Activated CD4-positive, alpha-beta T cell treated with anti-CD3 and anti-CD28 coated beads, Interleukin-2, amount 10 ng/mL, durations not matched to agents 7 days and 5 days (primary cell): ENCODE measurements at places on chromosomes 4 and X. TPM values are rescaled to one million over a fixed set of nuclear protein-coding genes. Genes with fewer than 3 reads are reported as not detected.
A peak's percentile ranks its signal among the peaks of the same experiment; 100 is the strongest.

DNA sequence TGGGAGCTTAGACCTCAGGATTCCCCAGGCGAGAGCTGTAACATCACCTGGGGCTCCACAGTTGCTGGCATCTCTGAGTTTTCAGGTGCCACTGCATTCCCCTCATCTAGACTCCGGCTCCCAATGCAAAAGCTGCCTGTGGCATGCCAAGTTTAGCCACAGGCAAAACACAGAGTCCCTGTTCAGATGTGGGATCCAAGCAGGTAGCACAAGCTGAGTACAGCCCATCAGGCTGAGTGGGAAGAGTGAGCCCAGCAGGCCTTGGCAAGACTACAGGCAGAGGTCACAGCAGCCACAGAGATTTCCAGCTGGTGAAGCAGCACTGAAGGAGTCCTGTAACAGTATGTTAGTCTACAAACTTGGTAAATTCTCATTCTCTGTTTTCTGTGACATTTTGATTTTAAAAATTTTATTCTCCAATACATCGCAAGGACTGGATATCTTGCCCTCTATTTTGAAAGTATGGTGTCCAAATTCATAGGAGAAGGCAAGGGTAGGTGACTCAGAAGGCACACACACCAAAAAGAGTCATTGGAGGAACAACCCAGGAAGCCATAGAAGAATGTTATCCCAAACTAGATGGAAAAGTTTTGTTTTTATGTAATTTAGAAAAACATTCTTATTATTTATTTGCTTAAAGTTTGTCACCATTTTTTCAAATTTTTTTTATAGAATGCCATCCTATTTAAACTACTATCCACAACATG, 13.6 kb upstream of the CXCL2 start:
- no peaks in the 10 kb centered on the region for H3K4me1 ChIP-seq
- no peak overlapping the region for H3K27ac ChIP-seq
- no peak for DNase-seq
- H3K4me3 ChIP-seq: no peak overlapping the region

DNA sequence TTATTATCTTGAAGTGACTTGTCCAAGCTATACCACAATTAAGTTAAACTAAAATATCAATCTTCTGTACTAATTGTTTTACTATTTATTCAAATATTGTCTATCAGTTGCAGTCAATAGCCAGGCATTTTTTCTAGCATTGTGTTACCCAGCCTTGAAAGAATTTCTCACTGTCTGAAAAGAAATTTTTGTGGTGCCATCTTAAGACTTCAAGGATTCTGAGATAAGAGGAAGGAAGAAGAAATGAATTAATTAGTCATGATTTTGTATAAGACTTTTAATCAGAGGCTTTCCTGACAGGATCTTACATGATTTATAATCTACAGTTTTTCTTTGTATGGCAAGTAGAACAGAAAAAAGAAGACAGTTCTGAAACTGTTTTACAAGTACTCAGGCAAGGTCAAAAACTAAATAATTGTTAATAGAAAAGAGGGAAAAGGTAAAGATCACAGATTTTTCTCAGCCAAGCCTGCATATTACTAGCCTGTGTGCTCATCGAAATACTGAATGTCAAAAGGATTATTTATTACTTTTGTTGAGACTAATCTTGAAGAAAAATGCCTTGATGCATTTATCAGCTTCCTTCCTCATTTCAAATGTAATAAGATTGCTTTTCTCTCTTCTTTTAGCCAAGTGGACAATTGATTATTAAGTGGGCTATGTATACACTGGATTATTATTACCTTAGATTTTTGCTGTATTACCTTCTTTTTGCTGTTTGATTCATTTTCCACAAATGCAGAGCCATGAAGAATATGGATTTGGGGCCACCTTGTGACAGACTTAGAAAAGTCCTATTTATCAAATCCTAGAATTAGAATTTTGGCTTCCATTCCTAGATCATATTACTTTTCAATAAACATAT, 53.8 kb downstream of the CXCL1 start:
- H3K27ac ChIP-seq: no peak overlapping the region
- H3K4me3 ChIP-seq: no peak overlapping the region
- H3K4me1 ChIP-seq: no peaks in the 10 kb centered on the region
- H3K27me3 ChIP-seq: peaks cover 1% of the 10 kb centered on the region
- H3K36me3 ChIP-seq: no peaks in the 10 kb centered on the region
- no peak for DNase-seq

- H3K27me3 ChIP-seq: no peaks in the 10 kb centered on the region
- H3K36me3 ChIP-seq: no peaks in the 10 kb centered on the region
- no peaks in the 10 kb centered on the region for H3K4me1 ChIP-seq
- no peak for DNase-seq
- H3K27ac ChIP-seq: no peak overlapping the region
- no peak overlapping the region for H3K4me3 ChIP-seq
Observed at GRCh38 chrX:92224406-92224805, 445.2 kb downstream of the PCDH11X start.

SH3TC1 gene
- 8.2 TPM for total RNA-seq

TBC1D8B gene
- 0.35 TPM for total RNA-seq

DNA sequence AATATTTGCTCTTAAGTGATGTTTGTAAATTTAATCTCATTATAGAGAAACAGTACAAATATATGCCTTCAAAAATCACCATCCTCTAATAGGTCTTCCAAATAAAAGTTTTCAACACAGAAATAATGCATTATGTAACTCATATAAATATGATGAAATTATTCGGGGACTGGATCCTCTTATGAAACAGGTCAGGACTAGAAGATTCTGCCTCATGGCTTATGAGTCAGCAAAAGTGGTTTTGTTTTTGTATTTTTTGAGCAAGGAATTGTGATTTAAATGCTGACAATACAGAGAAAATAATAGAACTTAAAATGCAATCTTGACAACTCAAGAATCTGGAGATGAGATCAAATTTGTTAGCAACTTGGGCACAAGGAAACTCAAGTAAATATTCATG, 179.7 kb upstream of the NDP start:
- H3K4me3 ChIP-seq: no peak overlapping the region
- no peaks in the 10 kb centered on the region for H3K36me3 ChIP-seq
- H3K4me1 ChIP-seq: no peaks in the 10 kb centered on the region
- DNase-seq: no peak
- no peaks in the 10 kb centered on the region for H3K27me3 ChIP-seq

DNA sequence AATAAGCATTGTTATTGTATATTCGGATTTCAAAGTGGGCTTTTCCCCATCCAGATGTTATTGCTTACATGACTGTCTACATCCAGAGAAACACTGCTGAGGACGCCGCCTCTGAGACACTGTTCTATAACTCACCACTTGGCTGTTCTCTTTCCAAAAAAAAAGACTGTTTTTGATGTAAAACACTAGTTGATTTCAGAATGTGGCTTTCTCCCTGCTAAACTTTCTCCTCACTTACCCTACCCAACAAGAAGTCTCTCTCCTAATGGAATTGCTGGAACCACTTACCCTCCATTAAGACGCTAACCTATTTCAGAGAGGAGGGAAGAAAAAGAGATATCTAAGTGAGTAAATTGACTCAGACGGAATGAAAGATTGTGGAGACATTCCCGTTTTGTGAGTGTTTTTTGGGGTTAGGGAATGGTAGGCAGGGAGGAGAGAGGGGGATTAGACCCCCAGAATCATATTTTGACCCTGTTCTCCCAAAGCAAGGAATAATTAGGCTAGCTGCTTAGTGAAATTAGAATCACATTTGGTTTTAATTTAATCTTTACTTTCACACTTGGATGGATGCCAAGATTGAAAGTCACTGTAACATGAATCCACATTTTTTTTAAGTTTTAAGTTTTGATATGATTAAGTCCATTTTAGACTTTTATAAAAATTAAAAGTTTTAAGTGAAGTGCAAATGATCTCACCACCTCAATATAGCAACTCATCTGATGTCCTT, 174.9 kb downstream of the CHIC2 start:
- H3K4me3 ChIP-seq: no peak overlapping the region
- no peak for DNase-seq
- no peaks in the 10 kb centered on the region for H3K4me1 ChIP-seq

ADH7 gene
- not detected for total RNA-seq

DNA sequence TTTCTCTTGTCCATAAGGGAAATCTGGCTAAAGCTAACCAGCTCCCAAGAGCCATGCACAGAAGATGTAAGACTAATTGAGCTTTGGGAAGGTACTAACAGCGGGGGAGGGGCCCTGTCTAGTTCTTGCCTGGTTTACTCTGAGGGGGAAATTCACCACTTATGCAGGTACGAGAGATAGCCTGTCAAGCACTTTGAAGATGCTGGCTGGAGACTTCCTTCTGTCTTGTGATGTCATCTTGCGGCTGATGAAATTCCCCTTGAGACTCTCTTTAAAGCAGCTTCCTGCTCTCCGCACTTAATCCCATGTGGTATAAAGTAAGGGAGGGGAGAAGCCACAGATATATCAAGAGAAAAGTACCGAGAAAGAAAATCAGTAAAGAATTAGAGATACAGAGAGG, 345.3 kb downstream of the MAPK10 start:
- H3K36me3 ChIP-seq: no peaks in the 10 kb centered on the region
- H3K27ac ChIP-seq: no peak overlapping the region
- H3K4me3 ChIP-seq: no peak overlapping the region
- no peaks in the 10 kb centered on the region for H3K4me1 ChIP-seq
- DNase-seq: no peak

DNA sequence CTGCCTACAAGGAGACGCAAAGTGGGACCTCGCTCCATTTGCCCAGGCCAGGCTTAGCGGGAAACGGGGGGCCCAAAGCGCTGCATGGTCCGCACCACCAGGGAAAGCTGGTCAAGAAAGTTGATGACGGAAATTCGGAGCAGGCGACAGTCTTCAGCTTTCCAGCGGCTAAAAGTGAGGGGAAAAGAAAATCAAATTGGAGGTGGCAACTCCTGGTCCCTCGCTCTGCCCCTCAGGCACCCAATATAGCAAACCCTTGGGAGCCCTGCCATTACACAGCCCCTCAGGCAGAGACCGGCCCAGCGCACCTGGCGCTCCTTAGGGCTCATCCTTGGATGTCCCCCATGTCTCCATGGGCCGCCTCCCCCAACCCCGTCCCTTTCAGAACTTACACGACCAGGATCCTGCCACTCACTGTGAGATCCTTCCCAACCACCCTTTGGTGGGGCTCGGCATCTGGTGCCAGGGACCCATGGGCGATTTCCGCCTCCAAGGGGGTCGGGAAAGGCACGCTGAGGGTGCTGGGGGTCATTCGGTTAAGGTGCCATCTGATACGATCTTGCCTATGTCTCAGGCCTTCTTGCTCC, 1.1 kb downstream of the LAGE3 start:
- peaks cover 25% of the 10 kb centered on the region for H3K4me1 ChIP-seq
- H3K4me3 ChIP-seq: peak overlapping the region; percentile 81
- peaks cover 2% of the 10 kb centered on the region for H3K36me3 ChIP-seq
- no peaks in the 10 kb centered on the region for H3K27me3 ChIP-seq
- no peak for DNase-seq

DNA sequence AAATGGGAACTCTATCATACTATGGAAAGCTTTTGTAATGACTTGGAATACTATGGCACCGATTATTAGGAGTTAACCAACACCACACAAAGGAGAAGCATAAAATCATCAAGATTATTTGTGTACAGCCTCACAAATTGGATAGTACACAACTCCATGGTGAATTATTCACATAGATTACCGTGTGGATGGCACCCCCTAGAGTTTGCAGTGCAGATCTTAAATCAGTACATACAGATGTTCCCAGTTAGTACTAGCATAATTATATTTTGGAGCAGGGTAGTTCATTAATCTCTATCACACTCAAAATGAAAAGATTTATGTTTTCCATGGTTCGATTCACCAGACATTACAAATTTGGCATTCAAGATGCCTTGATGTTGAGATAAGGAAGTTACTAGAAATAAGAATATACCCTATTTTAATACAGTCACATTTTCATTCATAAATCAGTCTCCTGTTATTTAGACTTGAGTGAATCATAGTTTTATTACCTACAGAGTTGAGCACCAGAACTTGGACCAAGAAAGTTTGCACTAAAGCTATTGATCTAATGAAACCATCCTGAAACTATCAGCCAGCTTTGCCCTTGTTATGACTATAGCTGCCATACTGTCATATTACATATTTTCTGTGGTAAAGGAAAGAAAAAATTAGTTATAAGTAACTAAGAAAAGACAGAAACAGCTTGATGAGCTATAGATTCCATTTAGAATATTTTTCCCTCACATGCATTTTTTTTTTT, 531.8 kb downstream of the GLUD2 start:
- H3K36me3 ChIP-seq: no peaks in the 10 kb centered on the region
- H3K4me3 ChIP-seq: no peak overlapping the region
- peak; percentile 17 for DNase-seq
- H3K27ac ChIP-seq: no peak overlapping the region
- no peaks in the 10 kb centered on the region for H3K27me3 ChIP-seq

DNA sequence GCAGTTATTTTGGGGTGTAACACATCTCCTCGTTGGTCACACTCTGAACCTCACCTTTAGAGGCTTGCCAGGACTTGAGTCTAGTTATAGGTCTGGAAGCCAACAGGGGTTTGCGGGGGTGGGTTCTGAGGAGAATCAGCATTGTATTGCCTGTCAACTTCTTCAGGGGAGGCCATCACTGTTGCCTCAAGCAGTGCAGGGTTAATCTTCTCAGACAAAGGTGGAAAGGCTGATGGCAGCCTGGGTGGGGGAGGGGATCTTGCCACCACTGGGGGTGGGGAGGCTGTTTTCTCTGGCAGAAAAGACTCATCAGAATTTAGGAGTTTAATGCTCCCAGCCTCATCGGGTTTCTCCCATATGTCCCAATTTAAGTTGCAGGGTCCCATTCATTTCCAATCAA, 387.8 kb downstream of the PRR32 start:
- no peak for DNase-seq
- no peaks in the 10 kb centered on the region for H3K36me3 ChIP-seq
- H3K27me3 ChIP-seq: no peaks in the 10 kb centered on the region
- no peak overlapping the region for H3K4me3 ChIP-seq

- no peaks in the 10 kb centered on the region for H3K36me3 ChIP-seq
- no peak for DNase-seq
- H3K27ac ChIP-seq: no peak overlapping the region
- no peak overlapping the region for H3K4me3 ChIP-seq
- H3K4me1 ChIP-seq: no peaks in the 10 kb centered on the region
Observed at GRCh38 chr4:7416745-7417432, 17.8 kb downstream of the PSAPL1 start.

- H3K36me3 ChIP-seq: no peaks in the 10 kb centered on the region
- no peak overlapping the region for H3K4me3 ChIP-seq
- H3K4me1 ChIP-seq: no peaks in the 10 kb centered on the region
- H3K27me3 ChIP-seq: no peaks in the 10 kb centered on the region
- DNase-seq: no peak
- no peak overlapping the region for H3K27ac ChIP-seq
Observed at GRCh38 chr4:43732829-43733426, 715.7 kb downstream of the KCTD8 start.

DNA sequence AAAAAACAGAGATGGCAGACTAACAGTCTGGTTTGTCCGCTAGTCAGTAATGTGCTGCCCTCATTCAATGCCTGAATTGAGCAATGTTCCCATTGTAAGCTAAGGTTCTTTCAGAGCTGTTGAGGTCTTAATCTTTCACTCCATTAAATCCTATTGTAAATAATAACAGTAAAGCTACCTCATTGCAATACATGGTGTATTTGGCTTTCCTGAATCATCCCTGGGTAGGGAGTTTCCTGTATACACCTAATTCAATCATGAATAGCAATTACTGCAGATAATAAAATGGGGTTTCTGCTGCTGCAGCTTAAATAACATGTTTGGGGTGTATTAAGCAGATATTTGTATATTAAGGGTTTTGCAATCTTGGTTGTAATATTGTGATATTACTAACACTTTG, 1100.2 kb upstream of the INTU start:
- no peaks in the 10 kb centered on the region for H3K36me3 ChIP-seq
- H3K4me1 ChIP-seq: no peaks in the 10 kb centered on the region
- no peak overlapping the region for H3K4me3 ChIP-seq

ADH1A gene
- total RNA-seq: not detected
